ENCODE measurements at places on chromosomes 11 and 22.

DNA sequence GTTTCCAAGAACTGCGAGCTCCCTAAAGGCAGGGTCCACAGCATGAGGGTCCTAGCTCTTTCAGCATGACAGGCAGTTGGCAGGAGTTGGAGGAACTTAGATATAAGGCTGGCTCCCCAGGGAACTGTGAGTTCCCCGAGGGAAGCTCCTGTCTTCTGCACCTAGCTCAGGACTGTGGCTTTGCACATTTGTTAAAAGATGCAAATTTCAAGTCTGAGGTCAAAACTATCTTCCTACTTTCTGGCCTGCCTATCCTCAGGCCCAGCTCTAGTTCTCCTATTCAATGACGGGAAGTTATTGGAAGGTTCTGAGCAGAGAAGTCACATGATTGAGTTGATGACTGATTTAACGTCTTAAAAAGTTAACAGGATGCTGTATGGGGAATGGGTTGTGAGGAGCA is 11.7 kb upstream of the UCP3 start:
- DNase-seq, result no peak

DNA sequence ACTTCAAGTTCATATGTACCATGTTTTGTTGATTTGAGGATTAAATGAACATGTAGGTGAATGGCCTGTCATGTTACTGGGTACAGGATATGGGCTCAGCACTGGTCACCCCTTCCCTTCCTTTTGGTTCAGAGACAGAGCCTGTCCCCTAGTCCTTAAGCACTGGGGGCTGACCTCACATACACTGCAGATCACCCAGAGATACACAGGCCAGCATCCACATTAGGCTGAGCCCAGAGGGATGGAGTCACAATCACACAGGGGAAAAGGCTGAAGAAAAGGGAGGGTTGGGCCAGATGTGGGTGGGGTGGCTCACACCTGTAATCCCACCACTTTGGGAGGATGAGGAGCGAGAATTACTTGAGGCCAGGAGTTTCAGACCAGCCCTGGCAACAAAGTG is 62.3 kb downstream of the IGLL5 start:
- DNase-seq, result no peak

GRCh38 chr11:132898676-132899075 is 633.6 kb downstream of the OPCML start:
- DNase-seq, result no peak

DNA sequence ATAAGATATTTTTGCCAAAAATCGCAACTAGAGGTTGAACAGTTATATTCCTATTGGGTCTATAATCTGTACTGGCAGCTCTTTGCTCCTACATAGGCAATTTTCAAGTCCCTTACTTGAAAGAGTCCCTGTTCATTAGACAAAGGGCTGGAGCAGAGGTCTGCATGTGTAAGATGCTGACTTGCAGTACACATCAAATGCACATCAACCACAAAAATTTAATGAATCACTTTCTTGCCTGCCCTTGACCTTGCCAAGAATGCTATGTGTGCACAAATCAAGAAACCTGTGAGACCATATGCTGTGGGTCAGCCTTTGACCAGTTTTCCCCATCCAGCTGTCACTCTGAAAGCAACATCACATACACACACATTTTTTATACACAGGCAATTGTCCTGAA is 661.5 kb downstream of the LRRC4C start:
- no peak for DNase-seq

DNA sequence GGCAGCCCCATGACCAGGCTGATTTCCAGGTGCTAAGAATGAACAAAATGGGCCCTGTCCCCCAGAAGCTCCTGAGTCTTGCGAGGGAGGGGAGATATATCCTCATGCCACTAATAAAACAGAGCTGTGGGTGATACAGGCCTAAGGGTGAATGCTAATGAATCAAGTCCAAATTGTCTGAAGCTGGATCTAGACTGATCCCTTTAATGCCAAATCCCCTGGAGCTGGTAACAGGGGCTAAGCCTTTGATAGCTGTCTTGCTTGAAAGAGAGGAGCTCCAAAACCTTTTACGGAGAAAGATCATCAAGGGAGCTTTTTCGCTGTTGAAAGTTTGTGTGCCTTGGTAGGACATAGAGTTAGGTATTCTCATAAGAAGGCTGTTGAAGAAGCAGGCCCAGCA is 79.7 kb downstream of the PPFIBP2 start:
- DNase-seq, result no peak

DNA sequence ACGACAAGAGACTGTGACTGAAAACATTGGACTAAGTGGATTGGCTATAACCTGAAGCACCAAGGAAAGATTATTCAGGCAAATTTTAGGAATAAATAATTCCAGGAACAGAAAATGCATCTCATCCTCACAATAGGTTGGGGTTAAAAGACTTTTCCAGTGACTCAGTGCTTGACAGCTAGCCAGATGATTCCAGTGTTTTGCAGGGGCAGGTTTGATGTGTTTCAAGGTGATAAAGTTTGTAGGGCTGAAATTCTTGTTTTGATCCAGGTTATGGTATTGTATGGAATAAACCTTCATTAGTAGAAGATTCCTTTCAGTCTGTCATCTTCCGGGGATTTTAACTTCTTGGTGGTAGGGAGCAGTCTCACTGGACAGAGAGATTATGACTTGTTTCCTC is 2.3 kb downstream of the EXT2 start:
- DNase-seq, result no peak

DNA sequence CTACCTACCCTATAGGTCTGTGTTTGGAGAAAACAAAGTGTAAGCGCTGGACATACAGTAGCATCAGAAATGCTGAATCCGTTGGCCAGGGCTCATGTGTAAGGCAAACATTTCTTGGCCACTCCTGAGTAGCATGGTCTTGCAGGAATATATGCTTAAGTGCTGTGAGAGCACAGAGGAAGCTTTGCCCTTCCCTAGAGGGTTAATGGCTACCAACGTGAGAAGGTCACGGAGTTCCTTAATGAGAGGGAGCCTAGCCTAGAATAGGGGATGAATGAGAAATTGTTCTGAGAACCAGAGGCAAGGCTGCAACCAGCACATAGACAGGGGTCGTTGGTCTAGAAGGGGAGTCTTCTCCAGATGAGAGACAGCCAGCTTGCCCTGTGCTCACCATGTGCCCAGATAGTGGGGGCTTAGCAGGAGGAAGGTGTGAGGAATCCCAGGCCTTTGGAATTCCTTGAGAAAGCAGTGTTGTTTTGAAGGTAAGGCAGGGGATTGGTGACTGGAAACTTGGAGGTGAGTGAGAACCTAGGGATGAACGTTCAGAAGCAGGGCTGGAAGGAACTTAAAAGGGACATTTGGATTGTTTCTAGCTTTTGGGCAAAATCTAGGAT is 29.5 kb downstream of the RCOR2 start:
- no peak for DNase-seq

GRCh38 chr11:70072861-70073755 is 5.0 kb upstream of the ANO1 start:
- no peak for DNase-seq

GRCh38 chr11:16833026-16833425 is 94.6 kb downstream of the C11orf58 start:
- no peak for DNase-seq

GRCh38 chr11:126727381-126727780 is 273.2 kb downstream of the KIRREL3 start:
- no peak for DNase-seq

GRCh38 chr22:42001121-42001520 is 2.5 kb downstream of the WBP2NL start:
- no peak for DNase-seq

GRCh38 chr22:25060522-25061071 is 108.1 kb downstream of the KIAA1671 start:
- no peak for DNase-seq

Data from tibial artery (tissue), 4 donors.